ENCODE measurements at places on chromosomes 4 and X.

DNA sequence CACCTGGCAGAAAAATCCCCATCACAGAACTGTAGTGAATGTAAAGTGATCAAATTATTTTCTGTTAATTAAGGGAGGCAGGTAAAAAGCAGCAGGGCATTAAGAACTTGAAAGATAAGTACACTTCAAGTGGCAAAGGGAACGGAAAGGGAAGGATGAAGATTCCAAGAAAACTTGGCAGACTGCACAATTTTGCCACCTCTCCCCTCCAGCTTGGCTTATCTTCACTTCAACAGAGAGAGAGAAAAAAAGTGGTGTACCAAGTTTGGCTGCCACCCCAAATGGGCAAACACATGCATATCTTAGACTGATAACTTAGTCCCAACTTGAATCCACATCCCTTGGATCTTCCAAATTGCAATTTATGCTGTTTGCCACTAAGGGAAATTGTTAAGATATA lies 598.1 kb upstream of the ACTRT1 start:
- no peak for DNase-seq

DNA sequence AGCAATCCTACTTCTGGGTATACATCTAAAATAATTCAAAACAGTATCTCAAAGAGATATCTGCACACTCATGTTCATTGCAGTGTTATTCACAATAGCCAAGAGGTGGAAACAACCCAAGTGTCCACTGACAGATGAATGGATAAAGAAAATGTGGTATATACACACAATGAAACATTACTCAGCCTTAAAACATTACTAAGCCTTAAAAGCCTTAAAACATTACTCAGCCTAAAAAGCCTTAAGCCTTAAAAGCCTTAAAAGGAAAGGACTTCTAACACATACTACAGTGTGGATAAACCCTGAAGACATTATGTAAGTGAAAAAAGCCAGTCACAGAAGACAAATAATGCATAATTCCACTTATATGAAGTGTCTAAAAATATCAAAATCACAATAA lies 40.3 kb upstream of the TFDP3 start:
- DNase-seq: no peak

DNA sequence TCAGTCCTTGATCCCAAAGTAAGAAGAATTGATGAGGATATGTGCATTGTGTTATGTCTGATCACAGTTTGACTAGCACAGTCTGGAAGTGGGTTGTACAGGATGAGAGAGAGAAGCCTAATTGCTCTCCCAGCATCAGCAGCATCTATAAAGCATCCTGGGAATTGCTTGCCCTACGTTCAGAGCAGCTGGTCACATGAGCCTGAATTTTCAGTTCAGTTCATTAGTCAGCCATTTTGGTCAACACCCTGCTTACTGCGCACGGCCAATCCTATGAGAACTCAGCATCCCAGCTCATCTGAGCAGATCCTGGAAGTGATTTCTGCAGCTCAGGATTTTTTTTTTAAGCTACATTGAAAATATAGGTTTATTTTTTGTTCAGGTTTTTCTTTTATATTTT lies at the start of gene RUFY3:
RUFY3 (plus strand) TSS at position 218 of the 400 bp plus-strand sequence. CDS start 610 bp downstream, outside the sequence.
- DNase-seq: no peak

GRCh38 chr4:67659065-67659464 lies 41.9 kb downstream of the UBA6 start:
- DNase-seq: no peak

GRCh38 chr4:138341739-138342415 lies 99.7 kb upstream of the SLC7A11 start:
- DNase-seq: no peak

DNA sequence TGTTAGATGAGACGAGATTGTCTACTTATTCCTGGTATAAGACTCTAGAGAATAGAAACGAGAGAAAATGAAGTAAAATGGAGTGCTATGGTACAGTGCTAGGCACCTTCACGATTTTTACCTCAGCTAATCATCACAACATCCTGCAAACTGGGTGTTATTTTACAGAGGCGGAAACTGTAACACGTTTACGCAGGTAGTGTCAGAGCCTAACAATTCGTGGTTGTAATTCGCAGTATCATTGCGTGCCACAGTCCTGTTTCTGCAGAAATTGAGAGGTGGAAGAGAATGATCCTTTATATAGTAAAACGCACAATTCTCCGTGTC lies 383 bp upstream of the TBC1D19 start:
- DNase-seq: peak; percentile 1

DNA sequence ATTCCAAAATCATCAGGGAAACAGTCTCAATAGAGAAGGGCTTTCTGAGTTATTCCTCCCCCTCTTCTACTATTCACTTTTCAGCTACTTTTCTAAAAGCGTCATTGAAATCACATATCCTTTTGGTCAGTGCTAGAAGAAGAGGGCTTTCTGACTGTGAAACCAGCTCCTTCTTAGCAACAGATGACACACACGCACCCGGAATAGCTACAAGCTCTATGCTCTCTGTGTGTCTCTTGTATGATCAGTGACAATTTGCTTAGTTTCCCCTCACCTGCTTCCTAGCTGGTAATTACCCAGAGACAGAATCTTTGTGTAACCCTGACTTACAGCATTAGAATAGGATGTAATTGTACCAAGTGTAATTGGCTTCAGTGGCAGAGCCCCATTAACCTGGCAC lies 268.1 kb upstream of the SLITRK2 start:
- DNase-seq: no peak

DNA sequence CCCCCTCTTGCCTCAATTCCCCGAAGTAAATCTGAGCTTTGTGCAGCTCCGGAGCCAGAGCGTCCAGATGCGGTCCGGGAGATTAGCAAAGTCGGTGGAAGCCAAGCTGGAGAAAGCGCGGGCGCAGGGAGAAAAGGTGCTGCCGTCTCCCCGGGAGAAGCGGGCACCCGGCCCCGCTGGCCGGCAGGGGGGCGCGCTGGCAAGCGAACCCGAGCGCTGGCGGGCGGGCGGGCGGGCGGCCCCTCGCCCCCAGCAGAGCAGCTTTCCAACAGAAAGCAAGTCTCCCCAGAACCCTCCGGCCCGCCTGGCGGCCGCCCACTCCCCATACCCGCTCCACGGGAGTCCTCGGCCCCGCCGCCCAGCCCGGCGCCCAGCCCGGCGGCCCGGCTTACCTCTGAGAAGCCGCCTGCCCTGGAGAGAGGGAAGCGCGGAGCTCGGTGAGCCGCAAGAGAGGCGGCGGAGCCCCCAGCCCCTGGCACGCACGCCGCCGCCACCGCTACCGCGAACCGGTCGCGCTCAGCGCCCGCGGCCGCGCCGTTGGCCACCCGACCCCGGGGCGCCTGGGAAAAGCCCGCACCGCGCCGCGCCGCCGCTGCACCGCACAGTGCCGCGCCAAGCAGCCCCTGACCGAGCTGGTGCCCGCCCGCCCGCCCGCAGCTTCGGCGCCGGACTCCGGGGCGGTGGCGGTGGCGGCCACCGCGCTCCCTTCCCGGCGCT lies 529 bp upstream of the CITED1 start:
- no peak for DNase-seq

DNA sequence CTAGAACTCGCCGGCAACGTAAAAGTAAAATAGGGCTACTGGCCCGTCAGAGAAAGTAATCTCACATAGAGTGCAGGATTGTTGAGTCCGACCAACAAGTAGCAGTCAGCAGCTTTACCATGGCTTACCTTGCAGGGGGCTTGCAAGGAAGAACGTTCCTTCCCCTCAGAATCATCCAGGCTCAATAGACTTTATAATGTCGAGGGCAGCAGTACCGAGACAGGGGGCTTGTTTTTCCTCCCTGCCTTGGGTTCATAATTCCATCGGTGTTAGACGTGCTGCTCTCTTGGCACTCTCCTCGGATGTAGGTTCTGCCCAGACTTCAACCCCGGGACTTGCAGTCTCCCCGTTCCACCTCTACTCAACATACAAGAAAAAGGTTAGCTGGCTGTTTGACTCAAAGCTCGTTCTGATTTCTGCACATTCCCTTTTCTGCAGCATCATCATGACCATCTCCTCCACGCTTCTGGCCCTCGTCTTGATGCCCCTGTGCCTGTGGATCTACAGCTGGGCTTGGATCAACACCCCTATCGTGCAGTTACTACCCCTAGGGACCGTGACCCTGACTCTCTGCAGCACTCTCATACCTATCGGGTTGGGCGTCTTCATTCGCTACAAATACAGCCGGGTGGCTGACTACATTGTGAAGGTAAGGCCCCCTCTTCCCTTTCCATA lies 1.5 kb downstream of the SLC10A4 start:
- DNase-seq: no peak

DNA sequence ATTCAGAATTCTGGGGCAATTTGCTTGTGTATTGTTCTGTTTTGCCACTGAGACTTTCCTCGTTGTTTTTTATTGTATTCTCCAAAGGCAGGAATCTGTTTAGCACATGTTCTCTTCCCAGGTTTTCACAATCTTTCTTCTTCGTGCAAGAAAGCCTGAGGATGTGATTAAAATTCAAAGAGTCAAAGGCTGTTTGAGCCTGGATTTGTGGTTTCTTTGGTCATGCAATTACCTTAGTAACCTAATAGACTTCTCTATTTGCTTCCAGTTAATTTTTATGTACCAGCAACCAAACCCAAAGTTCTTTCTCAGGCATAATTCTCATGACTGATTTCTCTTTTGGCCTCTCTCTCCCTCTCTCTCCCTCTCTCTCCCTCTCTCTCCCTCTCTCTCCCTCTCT lies 1420.1 kb upstream of the TENM3 start:
- no peak for DNase-seq

DNA sequence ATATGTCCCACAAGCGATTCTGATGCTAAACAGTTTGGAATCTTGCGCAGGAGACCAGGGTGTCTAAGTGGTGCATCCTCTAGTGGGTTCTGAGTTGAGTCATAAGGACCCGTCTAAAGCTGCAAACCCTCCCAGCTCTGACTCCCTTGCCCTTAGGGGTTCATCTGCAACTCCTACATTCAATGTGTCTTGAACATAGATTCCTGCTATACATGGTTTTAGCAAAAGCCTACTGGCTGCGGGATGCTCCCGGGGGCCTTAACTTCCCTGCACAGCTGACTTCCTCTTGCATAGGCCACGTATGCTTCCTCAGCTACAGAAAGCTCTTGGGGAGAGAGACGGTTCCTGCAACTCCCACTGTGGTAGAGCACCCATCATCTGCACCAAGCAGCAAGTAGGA lies 236.7 kb downstream of the EVC2 start:
- DNase-seq: no peak

DNA sequence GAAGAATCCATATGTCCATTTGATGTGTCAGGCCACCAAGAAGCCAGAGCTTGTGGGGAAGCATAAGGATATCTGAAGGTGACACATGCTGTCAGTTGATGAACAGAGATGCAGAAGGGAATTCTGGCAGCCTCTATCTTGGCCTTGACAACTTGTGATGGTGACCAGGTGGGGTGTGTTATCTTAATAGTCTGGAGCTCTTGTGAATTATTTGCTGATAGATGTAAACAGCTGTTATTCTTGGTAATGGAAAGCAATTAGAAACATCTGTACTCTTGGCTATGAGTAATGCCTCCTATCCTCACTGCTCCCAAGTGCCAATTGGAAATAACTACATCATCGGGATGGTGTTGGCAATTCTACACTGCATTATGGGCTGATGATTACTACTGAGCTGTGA lies 51.9 kb downstream of the NAA11 start:
- no peak for DNase-seq

- DNase-seq: no peak
Observed at GRCh38 chr4:41456559-41457101, 81.3 kb upstream of the LIMCH1 start.

GRCh38 chr4:13325744-13326143 lies 158.4 kb downstream of the RAB28 start:
- DNase-seq: no peak

GRCh38 chrX:153561337-153561736 lies 37.6 kb downstream of the CCNQ start:
- DNase-seq: no peak

- DNase-seq: no peak
Observed at GRCh38 chr4:144788469-144788868, 142.5 kb downstream of the HHIP start.

- no peak for DNase-seq
Observed at GRCh38 chr4:74934016-74934831, 1.3 kb downstream of the PARM1 start.

- no peak for DNase-seq
Observed at GRCh38 chr4:101660607-101661006, 129.9 kb upstream of the BANK1 start.

DNA sequence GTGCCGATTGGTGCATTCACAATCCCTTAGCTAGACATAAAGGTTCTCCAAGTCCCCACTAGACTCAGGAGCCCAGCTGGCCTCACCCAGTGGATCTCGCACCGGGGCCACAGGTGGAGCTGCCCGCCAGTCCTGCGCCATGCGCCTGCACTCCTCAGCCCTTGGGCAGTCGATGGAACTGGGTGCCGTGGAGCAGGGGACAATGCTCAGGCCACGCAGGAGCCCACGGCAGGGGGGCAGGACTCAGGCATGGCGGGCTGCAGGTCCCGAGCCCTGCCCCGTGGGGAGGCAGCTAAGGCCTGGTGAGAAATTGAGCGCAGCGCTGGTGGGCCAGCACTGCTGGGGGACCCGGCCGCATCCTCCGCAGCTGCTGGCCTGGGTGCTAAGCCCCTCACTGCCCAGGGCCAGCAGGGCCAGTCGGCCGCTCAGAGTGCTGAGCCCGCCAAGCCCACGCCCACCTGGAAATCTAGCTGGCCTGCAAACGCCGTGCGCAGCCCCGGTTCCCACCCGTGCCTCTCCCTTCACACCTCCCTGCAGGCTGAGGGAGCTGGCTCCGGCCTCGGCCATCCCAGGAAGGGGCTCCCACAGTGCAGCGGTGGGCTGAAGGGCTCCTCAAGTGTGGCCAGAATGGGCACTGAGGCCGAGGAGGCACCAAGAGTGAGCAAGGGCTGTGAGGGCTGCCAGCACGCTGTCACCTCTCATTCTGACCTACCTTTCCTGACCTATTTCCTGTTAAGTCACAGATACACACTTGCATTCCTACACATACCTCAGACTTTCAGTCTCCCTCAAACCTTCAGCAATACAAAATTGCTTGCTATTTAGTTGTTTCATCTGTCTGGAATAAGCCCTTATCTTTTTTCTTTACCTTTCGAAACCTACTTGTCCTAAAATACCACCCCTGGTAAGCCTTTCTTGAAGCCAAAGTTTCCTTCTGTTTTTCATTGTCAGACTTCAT lies 20.7 kb downstream of the UBE2K start:
- DNase-seq: no peak

DNA sequence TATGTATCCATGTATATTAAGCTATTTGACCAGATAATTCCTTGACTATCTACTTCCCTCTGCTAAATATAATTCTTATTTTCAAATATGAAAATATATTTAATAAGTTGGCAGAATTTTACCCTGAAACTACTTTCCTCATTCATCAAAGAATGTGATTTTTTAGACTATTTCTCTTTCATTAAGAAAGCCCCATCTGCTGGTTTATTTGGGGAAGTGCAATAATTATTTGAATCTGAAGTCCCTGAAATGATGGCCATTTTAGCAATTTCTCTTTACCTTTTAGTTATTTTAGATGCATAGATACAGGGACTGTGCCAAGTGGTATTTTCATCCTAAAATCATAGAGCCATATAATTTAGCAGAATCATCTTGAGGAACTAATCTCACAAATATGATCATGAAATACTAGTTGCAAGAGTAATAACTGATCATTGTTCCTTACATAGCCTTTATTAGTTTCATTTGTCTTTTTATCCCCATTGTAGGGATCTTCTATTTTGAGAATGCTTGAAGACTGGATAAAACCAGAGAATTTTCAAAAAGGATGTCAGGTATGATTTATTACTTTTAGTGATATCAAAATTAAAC lies 39.0 kb downstream of the ENPEP start:
- no peak for DNase-seq

GRCh38 chr4:30868111-30868895 lies 148.1 kb downstream of the PCDH7 start:
- DNase-seq: no peak

GRCh38 chr4:41475402-41475801 lies 62.6 kb upstream of the LIMCH1 start:
- DNase-seq: no peak
